Left lung (tissue), 14 donors: ENCODE measurements at places on chromosomes 3 and 15. TPM values are rescaled to one million over a fixed set of nuclear protein-coding genes. Genes with fewer than 3 reads are reported as not detected.

The NRROS gene
- 7.4 TPM for polyA plus RNA-seq

The ACKR4 gene
- polyA plus RNA-seq = 1.3 TPM

The ELP6 gene
- polyA plus RNA-seq = 45.7 TPM

The ARPP19 gene
- polyA plus RNA-seq = 96.3 TPM

The LRRC2 gene
- 0.46 TPM for polyA plus RNA-seq

- peak; percentile 85 for DNase-seq
Measured at GRCh38 chr3:188007897-188008296, 146.1 kb upstream of the LPP start.

DNA sequence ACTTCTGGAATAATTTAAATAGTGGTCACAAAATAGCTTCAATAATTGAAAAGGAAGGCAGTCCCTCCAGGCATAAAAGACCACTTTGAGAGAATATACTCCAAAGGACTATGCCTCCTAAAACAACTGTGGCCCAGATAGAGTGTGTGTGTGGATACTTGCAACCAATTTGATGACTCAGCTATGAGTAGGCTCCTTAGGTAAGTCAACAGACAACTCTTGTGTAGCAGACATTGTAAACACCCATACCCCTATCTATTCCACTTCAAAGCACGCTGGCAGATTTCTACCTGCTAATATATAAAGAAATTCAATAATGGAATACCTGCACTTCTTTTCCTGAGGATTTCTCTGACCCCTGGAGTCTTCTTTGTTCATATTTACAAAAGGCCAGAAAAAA, 254.5 kb downstream of the NEK10 start:
- no peak for DNase-seq

DNA sequence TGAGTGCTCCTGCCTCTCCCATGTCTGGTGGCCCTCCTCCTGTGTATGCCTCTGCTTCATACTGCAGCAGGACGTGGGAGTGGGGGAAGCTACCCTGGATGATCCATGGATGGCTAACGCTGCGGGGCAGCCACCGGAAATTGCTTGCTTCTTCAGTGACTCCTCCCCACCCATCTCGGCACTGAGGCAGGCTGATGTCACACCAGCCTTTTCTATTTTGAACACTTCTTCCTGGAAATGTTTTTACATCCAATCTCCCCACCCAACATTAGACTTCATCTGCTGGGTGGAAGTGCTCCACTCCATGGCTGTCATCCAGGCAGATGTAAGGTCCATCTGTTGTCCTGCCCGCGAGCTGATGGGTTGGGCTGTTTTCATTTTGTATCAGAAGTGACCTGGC, 58.9 kb upstream of the MUC13 start:
- no peak for DNase-seq

- peak; percentile 15 for DNase-seq
Measured at GRCh38 chr3:138009476-138010272, at the start of gene CLDN18. CLDN18 (plus strand) TSS chr3:138010165; CDS start chr3:138010226, 61 bp downstream.

GRCh38 chr15:34065261-34065660, 26.3 kb upstream of the AVEN start:
- DNase-seq = no peak

- peak; percentile 85 for DNase-seq
Measured at GRCh38 chr15:98727115-98728040, 79.0 kb downstream of the IGF1R start.

DNA sequence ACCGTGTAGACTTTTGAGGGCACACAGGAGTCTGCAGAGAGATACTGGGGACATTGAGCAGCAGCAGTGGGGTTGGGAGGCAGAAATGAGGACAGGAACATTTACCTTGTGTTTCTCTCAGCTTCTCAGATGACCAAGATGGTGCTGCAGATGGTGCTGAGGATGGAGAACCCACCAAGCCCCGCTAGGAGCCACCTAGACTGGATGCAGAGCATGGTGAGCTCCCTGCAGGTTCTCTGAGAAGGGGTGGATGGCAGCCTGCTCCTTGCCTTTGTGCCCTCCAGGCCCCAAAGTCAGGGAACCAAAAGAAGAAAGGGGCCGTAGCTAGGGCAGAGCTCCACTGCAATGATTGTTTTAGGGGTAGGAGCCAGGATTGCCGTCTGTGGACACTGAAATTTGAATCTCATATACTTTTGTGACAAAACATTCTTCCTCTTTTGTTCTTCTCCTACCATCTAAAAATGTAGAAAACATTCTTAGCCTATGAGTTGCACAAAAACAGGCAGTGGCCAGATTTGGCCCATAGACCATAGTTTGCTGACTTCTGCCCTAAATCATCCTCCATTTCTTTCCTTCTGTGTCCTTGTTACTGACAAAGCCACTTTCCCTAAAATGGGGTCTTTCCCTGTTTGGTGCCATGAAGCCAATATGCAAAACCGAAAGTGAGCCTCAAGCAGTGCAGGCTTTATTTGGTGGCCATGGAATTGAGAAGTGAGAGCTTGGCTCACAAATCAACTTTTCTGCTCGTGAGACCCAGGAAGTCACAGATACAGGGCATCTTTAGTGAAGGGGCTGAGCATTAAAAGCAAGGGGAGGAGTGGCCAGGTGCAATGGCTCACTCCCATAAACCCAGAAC, 11.9 kb upstream of the MUC20 start:
- no peak for DNase-seq

DNA sequence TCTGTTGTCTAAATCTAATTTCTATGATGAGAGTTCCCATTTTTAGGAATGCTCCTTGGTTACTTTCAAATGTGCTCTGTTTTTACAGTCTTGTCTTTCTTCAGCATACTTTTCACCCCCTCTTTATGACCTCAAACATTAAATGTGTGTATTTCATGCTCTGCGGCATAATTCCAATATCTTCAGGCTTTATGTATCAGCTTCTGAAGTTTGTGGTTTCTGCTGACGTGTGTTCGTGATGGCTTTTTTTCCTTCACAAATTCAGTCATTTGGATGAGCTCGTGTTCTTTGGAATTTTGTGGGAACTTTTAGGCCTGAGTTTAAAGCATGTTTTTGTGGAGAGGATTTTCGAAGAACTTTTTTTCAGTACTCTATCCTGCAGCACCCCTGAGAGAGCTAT, 97.7 kb upstream of the CHRNA7 start:
- no peak for DNase-seq

GRCh38 chr3:112351036-112351435, 18.1 kb downstream of the CD200 start:
- DNase-seq = no peak

- no peak for DNase-seq
Measured at GRCh38 chr15:86654501-86654900, 574.8 kb downstream of the AGBL1 start.
